NCI-H446 treated with DMSO at 0.1 percent for 48 hours (cell line): ENCODE measurements at places on chromosomes 1 and 21.

GRCh38 chr1:41799723-41800122 is 119.0 kb downstream of the HIVEP3 start:
- DNase-seq, result no peak

DNA sequence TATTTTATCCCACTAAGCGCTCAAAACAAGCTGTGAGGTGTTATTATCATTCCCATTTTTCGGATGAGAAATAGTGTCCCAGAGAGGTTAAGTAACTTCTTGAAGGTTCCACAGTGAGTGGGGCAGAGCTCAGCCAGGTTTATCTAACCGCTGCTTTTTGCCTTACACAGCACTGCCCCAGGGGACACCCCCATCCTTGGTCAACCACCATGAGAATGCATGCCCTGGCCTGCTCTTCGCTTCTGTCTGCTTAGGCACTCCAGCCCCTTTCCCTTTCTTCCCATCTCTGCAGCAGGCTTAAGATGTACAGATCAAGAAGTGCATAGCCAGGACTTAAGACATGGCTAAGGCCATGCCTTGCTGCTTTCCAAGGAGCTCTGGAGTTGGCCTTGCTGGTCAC is 159.0 kb upstream of the CD34 start:
- no peak for DNase-seq

DNA sequence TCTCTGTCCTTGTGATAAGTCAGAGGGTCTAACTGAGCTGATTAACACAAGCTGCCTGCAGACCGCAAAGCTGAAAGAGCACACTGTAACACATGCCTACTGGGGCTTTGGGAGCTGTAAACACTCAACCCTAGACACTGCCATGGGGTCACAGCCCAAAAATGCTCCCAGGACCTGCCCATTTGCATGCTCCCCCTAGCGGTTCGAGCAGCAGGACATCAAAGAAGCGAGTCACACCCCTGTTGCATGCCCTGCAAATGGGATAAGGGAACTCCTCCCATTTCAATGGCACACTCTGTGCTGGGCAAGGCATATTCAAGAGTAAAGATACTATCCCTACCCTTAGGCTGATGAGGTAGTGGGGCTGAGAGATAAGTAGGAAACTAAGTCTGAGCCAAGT is 22.8 kb downstream of the LCE3E start:
- no peak for DNase-seq

- DNase-seq, result no peak
Observed at GRCh38 chr21:34977333-34977732, 71.8 kb downstream of the RUNX1 start.

DNA sequence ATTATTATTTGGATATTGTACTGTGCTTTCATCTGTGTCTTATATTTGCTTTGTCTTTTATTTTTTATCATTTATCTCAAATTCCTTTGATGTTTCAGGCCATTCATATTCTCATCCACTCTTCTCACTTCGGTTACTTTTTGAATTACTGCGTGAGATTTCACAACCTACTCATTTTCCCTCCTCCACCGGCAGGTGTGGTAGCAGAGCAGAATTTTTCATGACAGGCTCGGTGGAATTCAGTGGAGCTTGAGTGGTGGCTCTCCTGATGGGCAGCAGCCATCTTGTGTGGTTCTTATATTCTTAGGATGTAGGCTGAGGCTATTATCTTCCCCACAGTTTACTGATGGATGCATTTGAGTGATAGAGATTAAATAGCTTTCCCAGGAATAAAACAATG is 92.3 kb upstream of the IVNS1ABP start:
- DNase-seq, result no peak

DNA sequence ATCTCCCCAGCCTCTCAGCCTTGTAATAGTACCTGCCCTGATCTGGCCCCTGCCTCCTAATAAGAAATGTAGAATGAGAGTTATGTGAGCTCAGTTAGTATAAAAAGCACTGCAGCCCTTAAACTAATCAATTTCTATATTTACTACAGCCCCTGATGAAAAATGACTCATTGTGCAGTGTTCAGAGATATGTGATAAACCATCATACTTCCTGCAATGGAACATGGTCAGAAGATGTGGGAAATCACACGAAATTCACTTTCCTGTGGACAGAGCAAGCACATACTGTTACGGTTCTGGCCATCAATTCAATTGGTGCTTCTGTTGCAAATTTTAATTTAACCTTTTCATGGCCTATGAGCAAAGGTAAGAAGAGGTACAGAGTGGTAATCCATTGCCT is 176.8 kb upstream of the PDE4B start:
- DNase-seq, result no peak

DNA sequence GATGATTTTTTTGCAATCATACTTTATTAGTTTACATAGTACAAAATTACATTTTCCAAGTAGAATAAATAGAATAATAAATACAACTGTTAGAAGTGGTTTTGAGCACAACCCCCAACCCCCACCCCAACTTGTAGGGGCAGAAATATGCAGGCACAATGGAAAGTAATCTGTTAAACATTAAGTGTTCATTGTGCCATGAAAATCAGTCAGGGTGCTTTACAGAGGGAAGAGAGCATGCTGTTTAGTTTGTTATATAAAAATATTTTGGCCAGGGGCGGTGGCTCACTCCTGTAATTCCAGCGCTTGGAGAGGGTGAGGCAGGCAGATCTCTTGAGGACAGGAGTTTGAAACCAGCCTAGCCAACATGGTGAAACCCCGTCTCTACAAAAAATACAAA is 2.6 kb downstream of the OR10T2 start:
- no peak for DNase-seq

GRCh38 chr1:67323087-67323486 is 15.4 kb downstream of the IL12RB2 start:
- no peak for DNase-seq

DNA sequence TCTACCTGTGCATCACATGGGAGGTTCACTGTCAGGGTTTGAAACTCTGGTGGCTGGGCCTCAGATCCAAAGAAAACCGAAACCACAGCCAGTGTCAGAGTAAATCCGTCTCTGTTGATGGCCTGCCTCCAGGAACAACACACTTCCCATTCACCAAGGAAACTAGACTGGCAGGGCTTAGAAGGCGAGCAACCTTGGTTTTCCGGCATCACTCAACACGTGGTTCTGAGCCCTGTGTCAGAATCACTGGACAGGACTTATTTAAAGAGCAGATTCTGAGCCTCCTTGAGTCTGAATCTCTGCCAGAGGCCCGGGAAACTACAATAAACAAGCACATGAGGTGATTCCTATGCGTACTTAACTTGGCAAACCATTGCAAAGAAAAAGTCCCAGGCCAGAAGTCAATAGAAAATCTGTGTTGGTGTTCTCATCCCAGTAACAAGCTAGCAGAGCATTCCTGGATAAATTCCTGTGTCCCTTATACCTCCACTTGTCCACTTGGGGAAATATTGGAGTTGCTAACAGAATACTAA is 70.0 kb downstream of the KCTD3 start:
- DNase-seq, result peak; percentile 21

DNA sequence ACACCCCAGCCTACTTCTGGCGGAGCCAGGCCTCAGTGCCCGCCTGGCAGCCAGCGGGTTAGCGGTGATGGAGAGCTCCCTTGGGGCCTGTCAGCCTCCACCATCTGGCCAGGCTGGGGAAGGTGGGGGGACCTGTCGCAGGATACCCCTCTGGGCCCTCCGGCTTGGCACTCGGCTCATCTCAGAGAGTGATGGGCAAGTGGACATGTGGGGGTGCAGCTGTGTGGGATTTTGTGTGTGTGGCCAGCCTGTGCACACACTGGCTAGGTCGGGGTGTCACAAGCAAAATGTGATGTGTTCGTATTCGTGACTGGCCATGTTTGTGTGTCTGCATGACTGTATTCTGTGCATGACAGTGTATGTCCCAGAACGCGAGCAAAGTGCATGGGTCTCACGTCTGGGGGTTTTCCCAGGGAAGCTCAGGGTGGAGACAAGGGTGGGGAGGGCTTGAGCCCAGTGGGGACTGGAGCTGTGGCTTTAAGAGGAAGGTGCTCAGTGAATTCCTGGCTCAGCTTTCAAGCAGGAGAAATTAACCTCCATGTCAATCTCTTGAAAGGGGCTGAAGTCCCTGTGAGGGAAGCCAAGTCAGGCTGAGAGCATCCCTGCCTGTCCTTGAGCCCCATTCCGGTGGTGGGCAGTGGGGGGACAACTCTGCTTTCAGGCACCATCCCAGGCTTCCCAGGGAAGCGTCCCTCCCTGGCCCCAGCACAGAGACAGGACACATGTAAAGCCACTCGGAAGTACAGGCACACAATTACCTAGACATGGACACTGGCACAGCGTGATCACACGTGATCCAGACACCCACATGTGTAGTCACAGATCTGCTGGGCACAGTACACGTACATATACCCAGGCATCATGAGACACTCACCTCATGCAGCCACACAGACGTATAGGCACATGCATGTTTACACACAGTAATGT is 21.1 kb upstream of the ADGRB2 start:
- DNase-seq, result peak; percentile 37

DNA sequence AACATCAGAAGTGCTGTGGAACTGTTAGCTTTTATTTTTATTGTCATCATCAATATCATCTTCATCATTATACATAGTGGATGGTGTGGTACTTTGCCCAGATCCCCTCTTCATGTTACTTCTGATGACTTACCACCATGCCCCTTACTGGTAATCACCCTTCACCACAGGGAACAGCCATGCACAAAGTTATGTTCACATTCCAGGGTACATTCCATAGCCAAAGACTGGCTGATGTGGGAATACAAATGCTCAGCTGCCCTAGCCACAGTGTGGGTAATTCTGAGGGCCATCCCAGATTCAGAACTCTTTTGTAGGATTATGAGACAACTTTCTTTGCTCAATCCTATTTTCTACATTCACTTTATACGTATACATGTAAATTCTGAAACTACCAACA is 691.3 kb upstream of the CXADR start:
- no peak for DNase-seq

DNA sequence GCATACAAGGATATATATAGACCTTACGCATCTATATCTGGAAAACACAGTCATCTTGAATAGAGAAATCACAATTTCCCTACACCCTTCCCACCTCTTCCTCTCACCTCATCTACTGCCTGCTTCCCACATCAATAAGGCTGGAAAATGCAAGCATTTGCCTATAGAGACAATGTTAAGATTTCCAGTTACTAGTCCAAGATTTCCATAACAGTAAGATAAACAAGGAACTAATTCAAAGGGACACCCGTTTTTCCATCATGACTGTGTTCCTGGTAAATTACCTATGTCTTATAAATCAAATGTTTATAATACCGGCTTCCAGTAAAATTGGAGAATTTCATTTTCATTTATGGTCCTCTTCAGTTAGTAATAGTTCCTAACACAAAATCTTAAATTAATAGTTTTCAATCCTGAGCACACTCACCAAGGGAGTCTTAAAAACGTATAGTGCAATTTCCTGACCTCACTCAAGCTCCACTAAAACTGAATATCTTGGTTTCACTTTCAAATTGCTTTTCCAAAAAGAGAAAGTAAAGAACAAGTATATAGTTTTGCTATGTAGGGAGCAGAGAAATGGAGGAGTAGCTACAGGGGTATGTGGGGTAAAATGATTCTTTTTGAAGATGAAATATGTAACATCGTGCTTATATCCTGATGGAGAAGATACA is 398.7 kb downstream of the PLPP3 start:
- no peak for DNase-seq

- no peak for DNase-seq
Observed at GRCh38 chr1:58248791-58249190, 297.7 kb downstream of the OMA1 start.

GRCh38 chr1:41360074-41360785 is 1.0 kb upstream of the FOXO6 start:
- DNase-seq, result no peak

DNA sequence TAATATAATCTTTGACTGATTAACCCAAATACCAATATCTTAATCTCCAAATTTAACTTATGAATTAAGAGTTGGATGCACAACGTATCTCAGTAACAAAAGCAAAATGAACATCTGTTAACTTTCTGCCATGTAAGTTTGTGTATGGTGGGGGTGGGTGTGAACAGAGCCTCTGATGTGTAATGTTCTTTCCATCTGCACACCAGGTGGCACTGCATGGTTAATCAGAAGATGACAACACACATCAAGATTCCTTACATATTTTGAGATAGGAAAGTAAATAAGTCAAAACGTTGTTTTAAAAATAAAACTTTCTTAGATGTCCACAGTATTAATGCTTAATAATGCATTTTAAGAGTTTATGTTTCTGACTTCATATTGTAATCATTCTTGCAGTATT is 251.9 kb downstream of the DPYD start:
- peak; percentile 39 for DNase-seq

- DNase-seq, result no peak
Observed at GRCh38 chr1:66250478-66250877, 283.5 kb upstream of the SGIP1 start.

GRCh38 chr21:45128613-45129188 is 54.3 kb downstream of the ADARB1 start:
- DNase-seq, result peak; percentile 35

DNA sequence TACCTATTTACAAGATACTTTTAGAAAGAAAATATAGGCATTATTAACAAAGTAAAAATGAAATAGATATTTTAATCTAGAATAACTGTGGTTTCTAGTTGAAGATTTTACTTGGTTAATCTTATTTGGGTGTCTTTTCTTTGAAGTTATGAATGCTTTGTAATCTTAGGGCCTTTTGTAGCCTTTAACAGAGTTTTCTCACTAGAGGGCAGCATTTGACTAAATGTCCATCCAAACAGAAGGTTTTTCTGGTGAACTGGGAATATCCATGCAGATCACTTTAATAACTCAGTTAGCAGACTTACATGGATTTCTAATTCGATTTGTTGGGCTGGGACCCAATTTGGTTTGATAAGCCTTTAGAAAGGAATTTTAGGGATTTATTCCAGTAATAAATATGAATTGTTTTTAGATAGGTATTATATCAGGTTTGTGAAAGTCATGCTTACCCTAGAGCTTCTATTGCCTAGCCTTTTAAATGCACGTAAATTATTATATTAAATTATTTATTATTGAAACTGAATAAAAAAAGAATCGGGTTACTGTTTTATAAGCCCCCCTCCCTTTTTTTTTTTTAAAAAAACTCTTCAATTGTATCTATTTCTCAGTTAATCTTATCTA is 119.7 kb downstream of the ZNF326 start:
- DNase-seq, result peak; percentile 65

- DNase-seq, result no peak
Observed at GRCh38 chr1:1427820-1428148, 6.7 kb upstream of the ANKRD65 start.

DNA sequence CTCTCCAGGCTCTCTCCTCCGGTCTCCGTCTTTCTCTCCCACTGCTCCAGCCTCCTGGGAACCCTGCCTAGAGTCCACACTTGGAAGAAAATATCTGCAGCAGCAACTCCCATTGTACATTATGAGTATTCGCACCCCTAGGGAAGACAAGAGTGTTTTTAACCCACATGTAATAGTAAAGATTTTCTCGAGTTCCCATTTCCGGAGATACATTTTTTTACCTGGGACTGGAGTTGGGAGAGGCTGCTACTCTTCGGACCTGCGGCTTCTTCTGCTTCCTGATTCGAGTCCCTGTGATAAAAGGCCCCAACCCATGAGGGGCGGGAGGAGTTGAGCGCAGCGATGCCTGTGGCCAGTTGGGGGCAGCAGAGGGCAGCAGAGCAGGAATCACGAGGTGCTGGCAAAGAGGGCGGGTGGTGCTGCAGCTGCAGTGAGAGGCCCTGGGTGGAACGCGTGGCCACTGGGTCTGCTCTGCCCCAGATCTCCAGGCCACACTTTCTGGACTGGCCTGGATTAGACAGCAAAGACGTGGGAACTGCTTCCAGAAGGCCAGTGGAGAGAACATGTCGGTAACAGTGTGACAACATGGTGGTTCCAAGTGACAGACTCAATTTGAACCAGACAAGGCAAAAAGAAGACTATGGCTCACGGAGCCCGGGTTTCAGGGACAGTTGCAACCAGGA is 221.0 kb upstream of the CSF3R start:
- peak; percentile 76 for DNase-seq

GRCh38 chr1:182442333-182442732 is 7.6 kb upstream of the RGSL1 start:
- DNase-seq, result no peak
